Fibroblast of skin of scalp (primary cell): ENCODE measurements at places on chromosomes 4 and X.

DNA sequence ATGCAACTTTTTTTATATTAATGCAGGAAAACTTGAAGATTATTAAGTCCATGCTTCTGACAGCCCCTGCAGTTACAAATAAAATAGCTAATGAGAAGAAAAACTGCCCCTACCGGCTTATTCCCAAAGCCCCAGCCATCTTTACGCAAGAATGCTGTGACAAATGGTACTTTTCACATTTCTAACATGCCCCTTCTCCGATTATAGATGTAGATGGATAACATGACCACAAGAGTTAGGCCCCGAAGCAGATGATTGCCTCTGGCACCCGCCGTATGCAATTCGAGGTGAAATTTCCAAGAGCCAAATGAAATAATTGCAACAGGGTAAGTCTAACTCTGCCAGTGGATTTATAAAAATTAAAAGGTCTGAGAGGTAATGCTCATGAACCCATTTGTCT, 319.4 kb upstream of the TAPT1 start:
- no peak for DNase-seq

GRCh38 chr4:89823416-89823815, 13.5 kb downstream of the SNCA start:
- DNase-seq, result no peak

DNA sequence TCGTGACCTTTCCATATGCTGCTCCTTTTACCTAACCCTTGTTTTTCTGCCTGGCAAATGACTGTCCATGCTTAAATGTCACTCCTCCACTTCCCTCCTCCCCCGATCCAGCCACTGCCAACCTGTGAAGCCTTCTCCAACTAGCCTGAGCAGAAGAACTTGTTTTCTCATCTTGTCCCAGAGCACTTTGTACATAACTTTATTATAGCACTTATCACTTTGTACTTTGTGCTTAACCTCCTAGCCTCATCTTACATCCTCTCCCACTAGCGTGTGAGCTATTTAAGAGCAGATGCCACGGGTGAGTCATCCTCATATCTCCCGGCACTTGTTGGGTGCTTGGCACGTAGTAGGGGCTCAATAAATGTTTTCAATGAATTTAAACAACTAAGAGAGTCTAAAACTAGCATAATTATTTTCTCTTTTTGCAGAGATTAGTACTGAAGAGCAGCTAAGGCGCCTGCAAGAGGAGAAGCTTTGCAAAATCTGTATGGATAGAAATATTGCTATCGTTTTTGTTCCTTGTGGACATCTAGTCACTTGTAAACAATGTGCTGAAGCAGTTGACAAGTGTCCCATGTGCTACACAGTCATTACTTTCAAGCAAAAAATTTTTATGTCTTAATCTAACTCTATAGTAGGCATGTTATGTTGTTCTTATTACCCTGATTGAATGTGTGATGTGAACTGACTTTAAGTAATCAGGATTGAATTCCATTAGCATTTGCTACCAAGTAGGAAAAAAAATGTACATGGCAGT, 46.9 kb downstream of the XIAP start:
- DNase-seq, result no peak

DNA sequence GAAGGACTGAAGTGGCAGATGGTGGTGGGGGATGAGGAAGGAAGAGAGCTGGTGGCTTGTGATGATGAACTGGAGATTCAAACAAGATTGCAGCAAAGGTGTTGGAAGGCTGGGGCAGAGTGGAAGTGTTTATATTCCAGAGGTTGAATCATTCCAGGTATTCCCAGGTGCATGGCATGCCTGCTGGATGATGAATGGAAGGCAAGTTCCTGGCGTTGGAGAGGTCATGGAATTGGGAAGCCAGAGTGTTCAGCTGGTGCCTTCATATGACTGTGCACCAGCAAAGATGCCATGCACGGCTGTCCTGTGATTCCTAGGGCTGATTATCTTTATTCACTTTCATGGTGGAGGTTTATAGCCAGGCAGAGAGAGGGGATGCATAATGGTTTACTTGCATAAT, 135.8 kb upstream of the PUDP start:
- no peak for DNase-seq

DNA sequence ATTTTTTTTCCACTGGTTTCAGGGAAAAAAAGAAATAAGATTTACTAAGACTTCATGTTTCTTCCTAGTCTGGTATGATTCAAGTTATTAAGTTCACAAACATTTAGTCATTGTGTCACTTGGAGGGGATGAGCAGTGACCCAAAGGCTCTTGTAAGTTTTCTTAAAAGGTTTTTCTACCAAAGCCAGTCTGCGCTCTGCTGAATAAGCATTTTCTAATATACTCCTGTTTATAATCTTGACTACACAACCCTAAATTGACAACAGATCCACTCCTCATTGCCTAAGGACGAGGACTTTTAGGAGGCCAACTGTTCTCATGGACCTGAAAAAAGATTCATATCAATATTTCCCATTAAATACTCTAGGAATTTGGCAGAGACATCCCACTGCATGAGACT, 161.1 kb upstream of the TLL1 start:
- no peak for DNase-seq

- no peak for DNase-seq
These were observed 23.9 kb downstream of the PDE6B start for GRCh38 chr4:649293-649625.

DNA sequence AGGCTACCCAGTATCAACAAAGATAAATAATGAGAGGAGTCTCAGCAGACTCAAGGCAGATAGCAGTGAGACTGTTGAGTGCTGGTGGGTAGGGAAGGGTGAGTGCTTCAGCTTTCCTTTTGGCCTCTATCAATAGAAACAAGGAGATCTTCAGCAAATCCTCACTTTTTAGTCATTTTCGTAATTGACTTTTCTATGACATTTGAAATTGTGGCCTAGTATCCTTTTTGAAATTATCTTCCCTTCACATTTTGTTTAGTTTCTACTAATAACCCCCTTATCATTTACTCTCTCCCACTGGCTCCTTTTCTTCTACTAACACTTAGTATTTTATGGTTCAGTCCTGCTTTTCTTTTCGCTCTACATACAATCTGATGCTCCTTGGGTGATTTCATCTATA, 44.9 kb downstream of the LIN54 start:
- DNase-seq, result no peak

DNA sequence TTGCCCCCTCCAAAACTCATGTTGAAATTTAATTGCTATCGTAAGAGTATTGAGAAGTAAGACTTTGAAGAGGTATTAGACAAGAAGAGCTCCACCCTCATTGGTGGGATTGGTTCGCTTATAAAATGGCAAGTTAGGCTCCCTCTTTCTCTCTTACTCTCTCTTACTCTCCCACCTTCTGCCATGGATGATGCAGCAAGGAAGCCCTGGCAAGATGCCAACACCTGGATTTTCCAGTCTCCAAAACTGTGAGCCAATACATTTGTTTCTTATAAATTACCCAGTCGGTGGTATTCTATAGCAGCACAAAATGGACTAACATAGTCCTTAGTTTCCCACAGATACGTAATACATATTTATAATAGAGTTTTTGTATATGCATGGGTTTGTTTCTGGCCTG, 119.4 kb downstream of the DDIT4L start:
- no peak for DNase-seq

GRCh38 chr4:110798687-110799086, 175.8 kb upstream of the PITX2 start:
- DNase-seq, result peak; percentile 59

GRCh38 chr4:6568148-6568547, 6.8 kb upstream of the MAN2B2 start:
- no peak for DNase-seq

GRCh38 chr4:89939994-89940393, 45.3 kb downstream of the MMRN1 start:
- no peak for DNase-seq

- DNase-seq, result no peak
These were observed 543.7 kb downstream of the IL1RAPL1 start for GRCh38 chrX:29130905-29131304.

- peak; percentile 24 for DNase-seq
These were observed 1.6 kb upstream of the IDUA start for GRCh38 chr4:985123-985830.

DNA sequence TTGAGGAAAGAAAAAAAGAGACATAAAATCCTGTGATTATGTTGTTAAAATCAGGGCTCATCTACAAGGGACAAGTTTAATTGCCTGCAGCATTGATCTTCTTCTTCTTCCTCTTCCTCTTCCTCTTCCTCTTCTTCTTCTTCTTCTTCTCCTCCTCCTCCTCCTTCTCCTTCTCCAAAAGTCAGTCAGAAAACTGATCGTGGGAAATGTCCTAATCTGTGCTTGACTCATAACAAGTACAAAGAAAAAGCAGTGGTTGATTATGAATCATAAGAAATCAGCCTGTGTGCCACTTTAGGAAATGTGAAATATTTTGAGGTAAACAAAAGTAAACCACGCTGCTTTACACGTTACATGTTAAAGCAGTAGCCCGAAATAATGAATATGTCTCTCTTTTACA, 2.7 kb upstream of the ATP10D start:
- DNase-seq, result peak; percentile 22

DNA sequence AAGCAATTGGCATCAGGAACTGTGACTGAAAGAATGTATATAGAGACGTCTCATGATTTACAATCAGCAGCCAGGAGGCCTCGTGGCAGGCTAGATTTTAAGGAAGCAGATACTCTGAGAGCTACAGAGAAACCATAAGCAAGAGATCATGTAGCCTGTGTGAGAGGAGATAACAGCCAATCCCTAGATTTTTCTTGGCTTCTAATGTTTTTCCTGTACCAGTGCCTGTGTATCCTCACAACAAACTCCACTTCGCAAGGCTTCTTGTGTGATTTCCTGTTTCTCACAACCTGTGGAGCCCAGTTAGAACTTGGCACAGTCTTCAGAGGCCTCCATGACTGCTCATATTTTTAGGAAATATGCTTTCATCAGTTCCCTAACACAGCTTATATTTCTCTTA, 147.9 kb downstream of the PTCHD1 start:
- DNase-seq, result no peak

GRCh38 chr4:173237152-173237551, 68.5 kb downstream of the GALNT7 start:
- no peak for DNase-seq

- DNase-seq, result no peak
These were observed 109.6 kb downstream of the ANXA3 start for GRCh38 chr4:78661086-78661690.

- peak; percentile 1 for DNase-seq
These were observed 32.9 kb upstream of the GRID2 start for GRCh38 chr4:92270908-92271307.

GRCh38 chrX:120680090-120680489, 50.2 kb upstream of the C1GALT1C1 start:
- DNase-seq, result no peak

DNA sequence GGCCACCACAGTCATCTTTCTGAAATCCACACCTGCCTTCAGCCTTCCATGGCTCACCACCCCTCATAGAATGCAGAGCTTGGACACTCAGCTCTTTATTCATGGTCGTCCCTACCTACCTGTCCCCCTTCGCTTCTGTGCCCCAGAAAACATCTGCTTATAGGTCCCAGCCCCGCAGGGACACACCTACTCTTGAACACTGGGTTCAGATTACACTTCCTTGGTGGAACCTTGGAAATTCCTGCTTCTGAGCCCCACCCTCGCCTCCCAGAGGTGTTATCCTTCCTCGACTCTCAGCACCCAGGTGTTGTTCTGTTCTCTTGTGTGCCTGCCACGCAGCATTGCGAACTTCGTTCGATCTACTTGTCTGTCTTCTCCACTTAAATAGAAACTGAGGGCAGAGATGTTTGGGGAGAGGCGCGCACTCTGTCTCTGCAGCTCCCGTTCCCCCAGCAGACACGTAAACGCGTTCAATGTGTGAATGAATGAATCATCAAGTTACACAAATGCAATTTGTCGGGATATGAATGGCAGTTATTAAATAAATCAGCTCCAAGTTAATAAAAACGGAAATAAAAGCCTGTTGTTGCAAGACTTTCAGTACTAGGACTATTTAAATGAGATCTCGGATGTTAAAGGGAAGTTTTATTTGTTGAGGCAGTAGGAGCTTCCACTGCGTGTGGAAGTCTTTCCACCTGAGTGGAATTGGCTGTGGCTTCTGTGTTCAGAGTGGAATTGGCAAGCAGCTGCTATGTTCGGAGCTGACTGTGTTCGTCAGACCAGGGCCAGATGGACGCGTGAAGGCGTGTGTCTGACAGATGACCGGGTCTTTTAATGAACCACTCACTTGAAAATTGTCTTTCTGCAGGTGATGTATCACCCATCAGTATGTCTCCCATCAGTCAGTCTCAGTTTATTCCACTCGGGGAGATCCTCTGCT, 95.6 kb downstream of the STOX2 start:
- no peak for DNase-seq

DNA sequence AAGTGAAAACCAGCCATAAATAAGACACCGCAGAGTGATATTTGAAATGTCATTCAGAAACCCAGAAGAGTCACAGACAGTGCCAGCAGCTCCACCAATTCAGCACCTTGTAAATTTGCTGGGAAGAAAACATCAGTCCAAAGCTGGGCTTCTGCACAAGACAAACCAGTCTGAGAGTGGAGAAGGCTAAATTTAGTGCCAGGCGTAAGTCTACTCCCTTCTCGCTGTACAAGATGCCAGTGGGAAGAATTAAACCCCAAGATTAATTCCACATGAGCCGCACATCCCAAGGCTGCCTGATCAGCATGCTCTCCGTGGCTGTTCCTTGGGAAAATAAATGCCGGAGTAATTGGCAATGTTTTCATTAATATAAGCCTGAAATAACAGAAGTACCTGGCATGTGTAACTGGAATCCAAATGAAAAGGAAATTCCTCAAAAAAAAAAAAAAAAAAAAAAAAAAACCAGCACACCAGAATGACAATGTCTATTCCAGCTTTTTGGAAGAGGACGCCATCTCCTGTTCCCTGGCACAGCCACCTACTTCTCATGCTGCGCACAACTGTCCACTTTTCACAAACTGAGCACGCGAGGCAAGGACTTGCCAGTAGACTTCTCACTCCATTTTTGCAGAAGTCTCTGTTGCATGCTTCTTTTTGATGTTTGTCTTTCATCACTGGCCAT, 95.5 kb downstream of the NSUN7 start:
- DNase-seq, result peak; percentile 73

- DNase-seq, result no peak
These were observed 55.4 kb downstream of the RBM46 start for GRCh38 chr4:154836513-154836912.

DNA sequence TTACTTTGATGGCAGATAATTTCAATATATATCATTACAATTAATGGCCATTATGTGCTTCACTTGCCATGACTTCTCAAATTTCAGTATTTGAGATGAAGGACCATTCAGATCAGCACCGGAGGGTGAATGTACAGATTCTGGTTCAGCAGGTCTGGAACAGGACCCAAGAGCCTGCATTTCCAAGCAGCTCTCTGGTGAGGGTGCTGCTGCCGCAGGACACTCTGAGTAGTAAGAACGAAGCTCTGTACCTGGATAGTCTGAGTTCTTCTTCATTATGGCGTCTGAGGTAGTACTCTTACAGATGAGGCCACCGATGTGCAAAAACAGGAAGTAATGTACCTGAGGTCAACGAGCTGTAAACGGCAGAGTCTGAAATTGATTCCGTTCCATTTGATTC, 228.2 kb downstream of the FBXW7 start:
- no peak for DNase-seq

GRCh38 chrX:123424546-123424945, 240.5 kb downstream of the GRIA3 start:
- peak; percentile 58 for DNase-seq
